ENCODE measurements at places on chromosomes 4 and X.

DNA sequence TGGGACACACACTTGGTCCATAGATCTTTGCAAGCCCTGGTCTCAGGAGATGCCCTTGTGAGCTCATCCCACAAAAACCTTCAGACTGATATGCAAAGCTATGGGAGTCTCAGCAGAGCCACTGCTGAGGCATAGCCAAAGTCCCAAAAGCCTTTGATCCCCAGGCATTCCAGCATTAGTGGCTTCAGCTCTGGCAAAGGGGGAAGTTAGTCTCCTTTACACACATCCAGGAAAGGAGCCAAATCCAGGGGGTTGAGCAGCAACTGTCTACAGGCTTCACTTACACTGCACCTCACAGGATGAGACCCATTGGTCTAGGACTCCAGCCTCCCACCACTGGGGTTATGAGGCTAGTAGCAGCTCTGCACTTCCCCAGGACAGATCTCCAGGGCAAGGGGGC, 14.0 kb downstream of the PF4 start:
- DNase-seq: no peak

GRCh38 chrX:132214518-132214917, 4.7 kb downstream of the RAP2C start:
- DNase-seq: no peak

GRCh38 chrX:530726-531610, 99.6 kb upstream of the SHOX start:
- no peak for DNase-seq

- no peak for DNase-seq
Measured at GRCh38 chr4:8856835-8857621, 14.6 kb downstream of the HMX1 start.

Measured in AG08396 (cell line).